Activated CD8-positive, alpha-beta memory T cell treated with anti-CD3 and anti-CD28 coated beads for 48 hours (primary cell): ENCODE measurements at places on chromosomes 16 and 17.

DNA sequence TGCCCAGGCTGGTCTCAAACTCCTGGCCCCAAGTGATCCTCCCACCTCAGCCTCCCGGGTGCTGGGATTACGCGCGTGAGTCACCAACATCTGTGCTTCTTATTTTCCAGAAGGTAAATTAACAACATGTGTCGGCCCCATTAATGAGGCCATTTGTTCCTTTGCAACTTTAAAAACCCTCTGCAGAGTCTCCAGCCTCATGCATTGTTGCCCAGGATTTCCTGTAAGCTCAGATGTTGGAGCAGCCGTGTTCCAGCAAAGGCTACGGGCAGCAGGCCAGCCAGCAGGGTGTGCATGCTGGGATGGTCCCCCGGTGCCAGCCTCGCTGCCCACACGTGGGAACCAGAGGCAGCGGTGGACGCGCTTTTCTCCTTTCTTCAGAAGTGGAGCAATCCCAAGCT is 19.1 kb upstream of the HEXD start:
- no peak for DNase-seq

GRCh38 chr17:34654881-34655276 is 75.5 kb downstream of the TMEM132E start:
- DNase-seq = no peak

GRCh38 chr17:74227271-74228080 is 14.1 kb downstream of the TTYH2 start:
- DNase-seq = no peak

DNA sequence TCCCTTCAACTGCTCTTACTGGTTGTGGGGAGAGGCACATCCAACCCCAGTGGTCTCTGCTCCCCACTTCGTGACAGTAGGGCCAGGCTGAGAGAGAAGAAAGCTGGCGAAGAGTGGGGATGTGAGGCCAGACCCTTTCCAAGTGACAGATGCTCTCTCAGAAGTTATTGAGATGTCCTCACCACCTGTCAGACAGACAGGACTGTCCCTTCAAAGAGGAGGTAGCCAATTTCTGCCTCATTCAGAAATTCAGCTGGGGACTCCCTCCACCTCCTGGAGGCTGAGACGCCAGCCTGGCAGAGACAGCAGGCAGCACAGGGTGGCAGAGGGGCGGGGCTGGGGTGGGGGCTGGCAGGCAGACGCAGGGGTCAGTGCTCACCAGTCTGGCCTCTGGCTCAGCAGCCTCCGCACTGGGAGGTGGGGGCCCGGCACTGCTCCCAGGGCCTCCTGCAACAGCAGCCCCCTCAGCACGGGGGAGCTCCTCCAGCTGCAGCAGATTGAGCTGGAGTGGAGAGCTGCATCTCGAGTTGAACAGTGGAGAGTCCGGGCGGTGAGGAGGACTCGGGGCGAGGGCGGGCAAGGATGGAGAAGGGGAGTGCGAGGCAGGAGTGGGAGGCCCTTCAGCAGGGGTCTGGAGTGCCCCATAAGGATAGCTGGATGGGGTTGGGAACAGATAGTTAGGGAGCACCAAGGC is 9.2 kb downstream of the PER1 start:
- DNase-seq = no peak

DNA sequence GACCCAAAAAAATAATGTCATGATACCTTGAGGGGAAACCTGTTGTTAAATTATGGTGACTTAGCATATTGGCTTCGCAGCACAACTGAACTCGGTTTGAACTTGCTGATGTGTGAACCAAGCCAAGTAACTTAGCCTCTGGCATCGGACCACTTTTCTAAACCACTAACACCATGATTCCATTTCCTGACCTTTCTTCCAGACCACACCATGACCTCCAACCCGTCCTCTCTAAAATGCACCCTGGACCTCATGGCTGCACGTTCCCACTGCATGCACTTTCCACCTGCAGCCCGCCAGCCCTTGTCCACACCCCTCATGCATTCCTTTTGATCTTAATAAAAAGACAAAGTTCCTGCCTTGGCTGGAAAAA is 29.3 kb downstream of the DYNLRB2 start:
- no peak for DNase-seq

DNA sequence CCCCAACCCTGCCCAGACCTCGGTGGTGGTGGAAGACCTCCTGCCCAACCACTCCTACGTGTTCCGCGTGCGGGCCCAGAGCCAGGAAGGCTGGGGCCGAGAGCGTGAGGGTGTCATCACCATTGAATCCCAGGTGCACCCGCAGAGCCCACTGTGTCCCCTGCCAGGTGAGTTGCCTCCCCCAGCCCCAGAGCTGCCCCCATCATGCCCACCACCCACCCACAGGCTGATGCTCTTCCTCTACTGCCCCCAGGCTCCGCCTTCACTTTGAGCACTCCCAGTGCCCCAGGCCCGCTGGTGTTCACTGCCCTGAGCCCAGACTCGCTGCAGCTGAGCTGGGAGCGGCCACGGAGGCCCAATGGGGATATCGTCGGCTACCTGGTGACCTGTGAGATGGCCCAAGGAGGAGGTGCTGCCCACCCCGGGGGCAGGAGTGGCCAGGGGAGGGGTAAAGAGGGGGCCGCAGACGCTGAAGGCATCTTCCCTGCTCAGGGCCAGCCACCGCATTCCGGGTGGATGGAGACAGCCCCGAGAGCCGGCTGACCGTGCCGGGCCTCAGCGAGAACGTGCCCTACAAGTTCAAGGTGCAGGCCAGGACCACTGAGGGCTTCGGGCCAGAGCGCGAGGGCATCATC is 8.4 kb downstream of the GALK1 start:
- no peak for DNase-seq

GRCh38 chr16:30447512-30448226 is 2.0 kb upstream of the SEPHS2 start:
- DNase-seq = no peak

GRCh38 chr16:67666032-67666551 is 458 bp downstream of the ENKD1 start:
- no peak for DNase-seq
